ENCODE measurements at places on chromosomes 1 and 21.

- DNase-seq: no peak
Observed at GRCh38 chr1:33339413-33339812, 18.5 kb upstream of the A3GALT2 start.

DNA sequence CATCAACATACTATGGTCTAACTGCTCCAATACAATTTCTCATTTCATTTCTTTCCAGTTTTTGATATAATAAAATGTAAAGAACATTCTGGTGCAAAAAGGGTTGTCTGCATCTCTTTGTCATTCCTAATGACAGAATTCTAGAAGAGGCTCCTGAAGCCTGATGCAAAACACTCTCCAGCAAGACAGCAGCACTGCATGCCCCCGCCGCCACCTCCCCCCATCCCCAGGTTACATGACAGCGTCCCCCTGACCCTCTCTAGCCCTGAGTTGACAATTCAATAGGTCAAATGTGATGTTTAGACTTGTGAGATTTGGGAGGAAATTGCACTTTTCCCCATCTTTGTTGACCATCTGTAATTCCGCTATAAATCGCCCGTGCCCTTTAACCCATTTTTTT, 64.6 kb upstream of the C1orf21 start:
- no peak for DNase-seq

DNA sequence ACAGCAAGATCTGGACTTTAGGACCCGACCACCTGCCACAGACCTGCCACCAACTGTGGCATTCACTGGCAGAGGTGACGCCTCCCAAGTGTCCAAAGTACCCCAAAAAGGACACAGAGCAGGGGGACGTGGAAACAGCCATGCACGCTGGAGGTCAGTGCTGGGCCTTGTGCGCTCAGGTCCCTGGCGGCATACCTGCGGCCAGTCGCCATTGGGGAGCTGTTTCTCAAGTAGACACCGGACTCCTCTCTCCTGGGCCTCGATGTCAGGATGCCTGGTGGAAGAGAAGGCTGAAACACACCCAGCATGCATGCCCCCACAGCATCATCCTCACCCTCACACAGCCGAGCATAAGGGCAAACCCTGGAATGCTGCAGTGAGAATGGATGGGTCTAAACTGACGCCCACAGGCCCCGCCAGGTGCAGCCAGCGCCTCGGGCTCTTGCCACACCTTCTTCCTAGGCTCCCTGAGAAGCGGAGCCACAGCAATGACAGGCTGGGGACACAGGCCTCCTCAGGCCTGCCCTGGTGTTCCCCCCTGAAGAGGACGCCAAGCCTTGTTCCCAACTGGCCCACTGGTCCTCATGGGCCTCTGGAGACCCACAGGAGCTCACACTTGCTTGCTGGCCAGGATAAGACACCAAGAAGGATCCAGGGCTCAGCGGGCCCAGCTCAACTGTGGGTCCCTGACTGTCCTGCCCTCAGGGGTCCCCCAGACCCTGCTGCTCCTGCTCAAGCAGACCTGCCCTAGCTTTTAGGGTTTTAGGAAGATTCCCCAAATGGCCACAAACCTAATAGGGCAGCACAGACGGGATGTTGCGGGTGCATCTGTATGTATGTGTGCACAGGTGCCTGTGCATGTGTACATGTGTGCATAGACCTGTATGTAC, 7.7 kb upstream of the SPATC1L start:
- DNase-seq: no peak

DNA sequence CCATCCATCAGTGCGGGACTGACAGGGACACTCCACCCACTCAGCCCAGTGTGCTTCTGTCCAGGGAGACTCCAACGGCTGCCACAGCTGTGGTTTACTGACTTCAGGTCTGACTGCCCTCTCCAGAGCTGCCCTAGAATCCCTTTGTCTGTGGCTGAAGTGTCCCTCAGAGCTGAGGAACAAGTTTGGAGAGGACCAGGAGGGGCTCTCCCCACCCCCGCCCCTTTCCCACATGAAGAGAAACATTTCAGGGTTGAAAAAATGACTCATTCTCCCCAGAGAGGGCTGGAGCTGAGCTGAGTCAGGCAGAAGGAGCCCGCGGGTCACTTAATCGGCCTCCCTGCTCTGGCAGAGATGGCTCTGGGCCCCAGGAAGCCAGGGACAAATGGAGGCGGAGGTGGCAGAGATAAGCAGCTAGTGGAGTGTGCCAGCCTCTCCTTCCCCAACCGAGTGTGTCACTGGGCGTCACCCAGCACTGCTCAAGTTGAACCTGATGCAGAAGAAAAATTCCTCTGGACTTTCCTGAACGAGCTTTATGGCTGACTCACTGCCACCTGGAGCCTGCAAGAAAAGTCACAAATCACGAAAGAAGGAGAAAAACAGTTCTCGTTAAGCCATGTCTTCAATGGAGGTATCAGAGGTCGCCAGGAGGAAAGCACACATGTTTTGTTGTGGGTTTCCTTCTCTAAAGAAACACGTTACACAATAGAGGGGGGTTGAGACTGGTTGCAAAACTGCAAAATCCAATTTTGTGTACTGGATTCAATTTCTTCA, 34.3 kb upstream of the ECE1 start:
- DNase-seq: no peak

DNA sequence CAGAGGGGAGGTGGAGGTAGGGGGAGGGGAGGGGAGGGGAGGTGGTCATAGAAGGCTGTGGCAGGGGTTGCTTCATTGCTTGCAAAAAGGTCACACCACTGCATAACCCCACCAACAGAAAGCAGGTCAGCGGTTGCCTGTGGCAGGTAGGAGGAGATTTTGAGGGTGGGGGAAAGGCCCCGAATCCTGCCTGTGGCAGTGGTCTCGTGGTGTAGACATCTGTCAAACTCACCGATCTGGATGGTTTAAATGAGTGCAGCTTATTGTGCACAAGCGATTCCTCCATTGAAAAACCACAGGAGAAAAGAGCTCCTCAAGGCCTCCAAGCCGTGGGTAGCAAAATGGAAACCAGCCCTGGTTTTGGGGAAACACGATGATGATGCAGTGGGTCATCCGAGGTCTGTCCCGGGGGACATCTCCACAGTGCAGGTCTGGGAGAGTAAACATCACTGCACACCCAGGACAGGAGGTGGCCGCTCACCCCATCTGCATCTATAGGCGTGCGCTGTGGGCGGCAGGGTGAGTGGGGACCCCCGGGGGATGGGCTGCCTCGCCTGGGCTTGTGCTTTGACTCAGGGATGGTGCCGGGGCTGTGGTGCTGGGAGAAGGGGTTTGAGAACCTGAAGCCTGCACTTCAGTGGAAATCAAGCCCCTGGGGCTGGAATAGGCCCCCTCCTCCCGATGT, 112.3 kb downstream of the CRYAA start:
- no peak for DNase-seq

DNA sequence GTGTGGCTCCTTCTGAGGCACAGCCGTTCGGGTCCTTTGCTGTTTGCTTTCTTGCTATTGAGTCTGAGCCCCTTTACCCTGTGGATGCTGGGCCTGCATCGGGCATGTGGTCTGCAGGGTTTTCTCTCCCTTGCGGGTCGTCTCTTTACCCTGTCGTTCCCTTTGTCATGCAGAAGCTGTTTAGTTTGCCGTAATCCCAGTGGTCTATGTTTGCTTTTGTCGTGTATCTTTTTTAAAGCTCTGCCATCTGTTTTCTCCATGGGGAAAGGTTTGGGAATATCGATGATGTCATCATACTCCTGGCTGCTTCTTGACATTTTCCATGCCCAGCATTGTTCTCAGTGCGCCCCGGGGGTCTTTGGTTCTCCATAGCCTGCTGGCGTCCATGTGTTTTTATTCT, 68.2 kb downstream of the AGPAT3 start:
- DNase-seq: no peak

GRCh38 chr21:16800536-16801275, 712.1 kb upstream of the CXADR start:
- DNase-seq: no peak

- no peak for DNase-seq
Observed at GRCh38 chr1:191634801-191635508, 523.3 kb upstream of the RGS18 start.

- DNase-seq: no peak
Observed at GRCh38 chr1:43398227-43398626, 8.5 kb downstream of the SZT2 start.

GRCh38 chr1:1006305-1007159, 6.6 kb upstream of the HES4 start:
- no peak for DNase-seq

- DNase-seq: no peak
Observed at GRCh38 chr1:223622132-223622842, 43.2 kb downstream of the CAPN8 start.

GRCh38 chr1:18861082-18861481, 1.6 kb upstream of the TAS1R2 start:
- DNase-seq: no peak

GRCh38 chr1:90562892-90563291, 154.2 kb downstream of the BARHL2 start:
- no peak for DNase-seq

DNA sequence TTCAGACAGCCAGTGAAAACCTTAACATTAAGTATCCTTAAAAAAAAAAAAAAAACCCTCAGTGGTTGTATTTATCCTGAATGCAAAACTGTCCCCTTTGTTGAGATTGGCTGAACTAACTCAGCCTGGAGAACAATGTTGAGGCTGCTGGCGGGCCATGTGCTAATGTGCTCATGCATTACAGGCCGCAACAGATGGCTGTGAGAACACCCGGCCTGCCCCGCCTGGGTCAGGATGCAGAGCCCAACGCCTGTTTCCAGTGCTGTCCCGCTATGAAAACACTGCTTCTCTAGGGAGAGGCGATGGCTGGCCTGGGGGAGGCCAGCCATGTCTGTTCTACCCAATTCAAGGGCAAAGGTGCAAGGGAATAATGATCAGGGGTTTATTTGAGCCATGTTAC, 13.8 kb downstream of the OLIG2 start:
- DNase-seq: no peak

- no peak for DNase-seq
Observed at GRCh38 chr21:44375281-44375651, 21.8 kb downstream of the TRPM2 start.

DNA sequence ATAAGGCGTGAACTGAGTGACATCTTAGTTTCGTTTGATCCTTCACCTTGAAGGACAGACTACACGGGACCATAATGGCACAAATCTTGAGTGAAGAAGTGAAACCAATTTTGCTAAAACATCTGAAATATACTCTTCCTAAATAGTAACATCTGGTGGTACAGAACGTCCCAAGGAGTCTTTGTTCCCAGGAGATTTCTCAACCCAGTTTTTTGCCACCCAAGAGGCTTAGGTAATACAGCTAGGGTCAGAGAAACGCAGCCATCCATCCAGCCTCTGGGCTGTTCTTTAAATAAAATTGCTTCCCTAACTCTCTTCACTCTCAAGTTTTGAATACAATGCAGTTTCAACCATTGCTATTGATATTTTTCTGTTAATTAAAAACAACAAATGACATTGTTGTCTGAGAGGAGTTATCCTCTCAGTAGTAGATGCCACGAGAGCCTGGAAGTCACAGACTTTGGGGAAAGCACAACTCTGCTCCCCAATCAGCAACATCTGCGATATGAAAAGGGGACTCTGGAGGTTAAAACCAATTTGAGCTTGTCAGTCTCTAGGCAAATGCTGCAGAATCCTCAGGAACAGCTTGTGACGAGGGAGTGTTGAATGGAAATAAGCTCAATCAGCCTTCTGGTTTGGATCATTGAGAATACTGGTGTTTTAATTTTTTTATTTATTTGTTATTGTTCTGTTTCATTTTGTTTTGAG, 394.3 kb upstream of the ADGRL2 start:
- no peak for DNase-seq

- DNase-seq: no peak
Observed at GRCh38 chr1:35902671-35903070, 19.7 kb downstream of the AGO1 start.

GRCh38 chr1:18314399-18314798, 166.3 kb upstream of the KLHDC7A start:
- DNase-seq: no peak

GRCh38 chr1:12206792-12207424, 22.9 kb upstream of the VPS13D start:
- no peak for DNase-seq

DNA sequence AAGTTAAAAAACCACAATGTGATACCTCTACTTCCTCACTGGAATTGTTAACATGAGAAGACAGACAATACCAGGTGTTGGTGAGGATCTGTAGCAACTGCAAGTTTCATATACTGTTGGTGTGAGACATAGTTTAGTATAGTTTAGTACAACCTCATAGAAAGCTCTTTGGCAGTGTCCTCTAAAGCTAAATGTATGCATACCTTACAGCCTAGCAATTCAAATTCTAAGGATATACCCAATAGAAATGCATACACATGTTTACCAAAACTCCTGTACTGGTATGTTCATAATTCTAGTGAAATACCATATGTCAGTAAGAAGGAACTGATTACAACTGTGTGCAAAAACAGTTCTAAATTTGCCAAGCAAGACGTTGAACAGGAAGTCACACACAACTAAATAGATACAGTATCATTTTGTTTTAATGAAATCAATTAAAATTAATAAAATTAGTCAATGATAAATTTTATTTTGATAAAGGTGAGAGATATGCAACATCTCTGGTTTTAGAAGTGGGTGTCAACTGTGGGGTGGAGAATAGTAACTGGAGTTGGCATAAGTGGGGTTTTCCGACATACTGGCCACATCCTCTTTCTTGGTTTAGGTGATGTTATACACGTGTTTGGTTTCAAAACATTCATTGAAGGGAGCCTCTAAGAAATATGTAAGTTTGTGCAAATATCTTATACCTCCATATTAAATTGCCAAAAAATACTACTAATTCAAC, 450.7 kb downstream of the PTPRC start:
- no peak for DNase-seq

- DNase-seq: no peak
Observed at GRCh38 chr1:24235921-24236788, 49.1 kb upstream of the IFNLR1 start.

DNA sequence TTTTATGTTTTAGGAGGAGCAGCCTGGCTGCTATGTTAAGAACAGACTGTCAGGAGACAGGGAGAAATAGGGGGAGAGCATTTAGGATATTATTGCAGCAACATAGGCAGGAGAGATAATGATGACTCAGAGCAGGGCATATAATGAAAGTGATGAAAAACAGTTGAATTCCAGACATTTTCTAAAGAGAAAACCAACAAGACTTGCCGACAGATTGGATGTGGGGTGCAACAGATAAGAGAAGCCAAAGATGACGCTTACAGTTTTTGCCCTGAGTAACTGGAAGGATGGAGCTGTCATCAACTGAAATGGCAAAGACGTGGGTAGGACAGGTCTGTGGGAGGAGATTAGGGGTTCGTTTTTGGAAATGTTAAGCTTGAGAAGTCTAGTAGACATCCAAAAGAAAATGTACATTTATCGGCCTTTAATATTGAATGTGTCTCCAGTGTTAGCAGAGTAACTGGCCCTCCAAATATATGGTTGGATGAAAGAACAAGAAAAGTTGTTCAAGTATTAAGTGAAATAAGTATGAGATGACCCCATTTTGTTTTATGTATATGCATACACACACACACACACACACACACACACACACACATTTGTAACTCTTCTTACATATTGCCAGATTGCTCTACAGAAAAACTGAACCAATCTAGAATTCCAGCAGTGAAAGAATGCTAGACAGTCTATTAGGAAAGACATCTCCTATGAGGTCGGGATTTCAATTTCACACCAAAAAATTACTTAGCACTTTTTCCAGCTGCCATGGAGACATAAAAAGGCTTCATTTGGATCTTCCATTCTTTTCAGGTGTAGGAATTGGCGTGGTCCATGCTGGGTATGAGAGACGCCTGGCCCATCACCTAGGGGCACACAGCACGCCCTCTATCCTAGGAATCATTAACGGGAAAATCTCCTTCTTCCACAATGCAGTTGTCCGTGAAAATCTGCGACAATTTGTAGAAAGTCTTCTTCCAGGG, 17.2 kb downstream of the DNAJC16 start:
- no peak for DNase-seq

GRCh38 chr1:247367786-247368422, 36.2 kb upstream of the ZNF496 start:
- DNase-seq: no peak

All from activated gamma-delta T cell (primary cell).